ENCODE measurements at places on chromosomes 1 and 21.

- DNase-seq = no peak
Measured at GRCh38 chr1:204751883-204752687, 66.5 kb upstream of the LRRN2 start.

DNA sequence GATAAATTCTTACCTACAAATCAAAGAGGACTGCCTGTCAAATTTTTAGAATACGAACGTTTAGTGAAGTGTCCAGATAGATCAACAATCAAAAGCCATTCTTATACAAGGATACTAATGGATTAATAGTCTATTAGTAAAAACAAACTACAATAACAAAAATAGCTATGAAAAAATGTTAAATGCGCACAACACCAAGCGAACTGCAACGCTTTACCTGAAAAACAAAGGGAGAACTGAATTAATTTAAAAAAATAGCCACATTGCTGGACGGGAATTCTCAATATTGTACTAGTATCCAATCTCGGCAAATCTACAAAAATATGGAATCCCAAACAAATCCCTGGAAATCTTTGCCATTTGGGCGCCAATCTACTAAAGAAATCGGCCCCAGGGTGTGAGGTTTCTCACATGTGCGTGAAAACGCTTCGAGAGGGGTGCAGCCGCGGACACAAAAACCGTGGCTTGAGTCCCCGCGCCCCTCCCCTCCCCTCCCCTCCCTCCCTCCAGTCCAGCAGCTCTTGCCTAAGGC is 55.6 kb downstream of the TRAF5 start:
- DNase-seq = no peak

DNA sequence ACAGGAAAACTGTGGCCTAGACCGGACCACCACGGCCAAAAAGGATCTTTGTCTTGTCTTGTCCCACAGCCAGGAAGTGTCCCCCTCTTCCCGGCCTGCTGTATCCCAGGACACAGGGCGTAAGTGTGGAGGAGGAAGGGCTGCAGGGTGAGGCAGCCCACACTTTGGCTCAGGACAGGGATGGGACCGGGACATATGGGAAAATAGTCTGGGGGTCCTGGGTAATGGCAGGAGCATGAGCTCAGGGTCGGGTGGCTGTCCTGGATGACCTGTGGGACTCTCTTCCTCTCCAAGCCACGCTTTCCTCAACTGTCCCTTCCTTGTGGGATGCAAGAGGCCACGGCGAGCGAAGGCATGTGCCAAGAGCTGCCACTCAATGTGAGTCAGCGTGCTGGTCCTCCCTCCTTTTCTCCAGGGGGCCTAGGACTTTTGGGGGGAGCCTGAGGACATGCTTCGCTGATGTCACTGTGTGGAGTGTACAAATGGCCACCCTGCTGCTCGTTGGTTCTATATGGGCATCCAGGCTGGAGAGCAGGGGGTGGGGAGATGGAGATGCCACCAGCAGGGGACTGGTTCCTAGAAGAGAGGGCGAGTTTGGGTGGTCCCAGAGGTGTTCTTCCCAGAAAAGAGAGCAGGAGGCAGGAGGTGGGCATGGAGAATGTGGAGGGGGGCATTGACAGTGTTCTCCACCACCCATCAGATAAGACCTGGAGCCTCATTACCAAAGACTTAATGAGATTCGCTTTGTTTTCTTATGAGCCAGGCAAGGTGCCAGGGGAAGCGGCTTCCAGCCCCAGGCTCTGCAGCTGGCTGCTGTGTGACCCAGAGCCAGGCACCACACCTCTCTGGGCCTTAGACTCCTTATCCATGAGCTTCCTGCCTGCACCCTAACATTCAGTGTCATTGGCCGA is 11.5 kb upstream of the PADI1 start:
- DNase-seq = no peak

DNA sequence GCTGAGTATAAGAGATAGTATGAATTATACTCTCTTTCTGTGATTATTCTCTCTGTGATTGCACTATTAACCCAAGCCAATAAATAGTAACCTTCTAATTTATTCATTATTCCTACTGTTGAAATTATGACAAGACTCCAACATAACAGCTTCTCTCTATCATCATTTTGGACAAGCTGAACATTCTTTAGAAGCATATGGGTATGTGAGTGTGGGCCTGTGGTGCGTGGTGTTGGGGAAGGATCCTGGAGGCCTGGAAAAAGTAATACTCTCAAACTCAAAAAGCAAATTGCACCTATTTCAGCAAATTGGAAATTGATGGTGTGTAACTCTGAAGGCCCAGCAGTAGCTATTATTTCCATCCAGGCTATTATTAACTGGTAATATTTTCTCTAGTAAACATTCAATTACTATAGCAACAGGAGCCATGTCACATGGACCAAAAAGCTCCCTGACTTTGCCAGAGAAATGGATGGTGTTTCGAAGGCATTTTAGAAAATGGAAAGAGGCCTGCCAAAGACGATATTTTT is 502.8 kb downstream of the LTN1 start:
- DNase-seq = no peak

GRCh38 chr1:66207484-66207883 is 326.5 kb upstream of the SGIP1 start:
- DNase-seq = no peak

DNA sequence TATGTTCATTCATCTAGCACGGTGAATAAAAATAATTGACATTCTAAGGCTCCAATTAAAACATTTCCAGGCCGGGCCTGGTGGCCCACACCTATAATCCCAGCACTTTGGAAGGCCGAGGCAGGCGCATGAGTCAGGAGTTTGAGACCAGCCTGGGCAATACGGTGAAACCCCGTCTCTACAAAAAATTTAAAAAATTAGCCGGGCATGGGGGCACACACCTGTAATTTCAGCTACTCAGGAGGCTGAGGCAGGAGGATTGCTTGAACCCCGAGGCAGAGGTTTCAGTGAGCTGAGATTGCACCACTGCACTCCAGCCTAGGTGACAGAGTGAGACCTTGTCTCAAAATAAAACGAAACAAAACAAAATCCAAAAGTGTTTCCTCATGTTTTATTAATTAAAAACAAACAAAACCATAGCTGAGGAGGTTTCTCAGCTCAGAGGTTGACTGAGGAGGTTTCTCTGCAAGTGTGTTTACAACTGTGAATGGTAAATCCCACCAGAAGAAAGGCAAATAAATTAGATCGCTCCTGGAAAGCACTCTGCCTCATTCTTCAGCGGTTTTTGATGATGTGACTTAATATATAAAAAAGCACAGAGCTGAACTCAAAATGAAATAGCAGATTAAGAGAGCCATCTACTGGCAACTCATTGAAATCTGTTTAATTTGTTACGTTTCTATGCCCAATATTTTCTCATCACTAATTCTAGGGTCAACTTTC is 37.7 kb upstream of the ATG4C start:
- DNase-seq = no peak

GRCh38 chr1:6075748-6076147 is 30.1 kb downstream of the KCNAB2 start:
- no peak for DNase-seq

DNA sequence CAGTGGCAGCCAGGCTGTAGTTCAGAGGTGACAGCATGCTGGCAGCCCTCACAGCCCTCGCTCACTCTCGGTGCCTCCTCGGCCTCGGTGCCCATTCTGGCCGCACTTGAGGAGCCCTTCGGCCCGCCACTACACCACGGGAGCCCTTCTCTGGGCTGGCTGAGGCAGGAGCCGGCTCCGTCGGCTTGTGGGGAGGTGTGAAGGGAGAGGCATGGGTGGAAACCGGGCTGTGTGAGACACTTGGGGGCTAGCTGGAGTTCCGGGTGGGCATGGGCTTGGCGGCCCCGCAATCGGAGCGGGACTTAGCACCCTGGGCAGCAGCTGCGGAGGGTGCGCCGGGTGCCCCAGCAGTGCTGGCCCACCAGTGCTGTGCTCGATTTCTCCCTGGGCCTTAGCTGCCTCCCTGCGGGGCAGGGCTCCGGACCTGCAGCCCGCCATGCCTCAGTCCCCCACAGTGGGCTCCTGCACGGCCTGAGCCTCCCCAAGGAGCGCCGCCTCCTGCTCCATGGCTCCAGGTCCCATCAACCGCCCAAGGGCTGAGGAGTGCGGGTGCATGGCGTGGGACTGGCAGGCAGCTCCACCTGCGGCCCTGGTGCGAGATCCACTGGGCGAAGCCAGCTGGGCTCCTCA is 396.8 kb downstream of the FAM72C start:
- DNase-seq = no peak

- no peak for DNase-seq
Measured at GRCh38 chr1:71502006-71502405, 421.2 kb upstream of the ZRANB2 start.

GRCh38 chr1:85289207-85289847 is 12.9 kb upstream of the BCL10 start:
- no peak for DNase-seq

DNA sequence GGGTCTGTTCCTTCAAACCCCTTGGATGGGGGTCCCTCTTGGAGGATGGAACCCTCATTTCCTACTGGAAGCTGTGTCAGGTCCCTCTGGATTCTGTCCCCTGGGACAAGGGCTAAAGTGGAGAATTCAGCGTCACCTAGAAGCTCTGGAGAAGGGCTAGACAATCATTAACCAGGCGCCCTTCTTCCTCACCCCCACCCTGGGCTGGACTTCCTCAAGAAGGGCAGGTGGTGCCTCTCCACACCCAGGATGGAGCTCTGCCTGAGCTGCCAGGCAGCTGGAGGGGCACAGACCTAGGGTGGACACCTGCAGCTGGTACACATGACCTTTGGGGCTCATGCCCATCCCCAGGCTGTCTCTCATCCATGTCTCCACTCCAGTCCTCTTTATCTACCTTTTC is 3.6 kb downstream of the CELF3 start:
- no peak for DNase-seq

- DNase-seq = no peak
Measured at GRCh38 chr1:53326598-53327181, 1.2 kb downstream of the LRP8 start.

- DNase-seq = no peak
Measured at GRCh38 chr1:236148470-236148845, 6.1 kb downstream of the GPR137B start.

DNA sequence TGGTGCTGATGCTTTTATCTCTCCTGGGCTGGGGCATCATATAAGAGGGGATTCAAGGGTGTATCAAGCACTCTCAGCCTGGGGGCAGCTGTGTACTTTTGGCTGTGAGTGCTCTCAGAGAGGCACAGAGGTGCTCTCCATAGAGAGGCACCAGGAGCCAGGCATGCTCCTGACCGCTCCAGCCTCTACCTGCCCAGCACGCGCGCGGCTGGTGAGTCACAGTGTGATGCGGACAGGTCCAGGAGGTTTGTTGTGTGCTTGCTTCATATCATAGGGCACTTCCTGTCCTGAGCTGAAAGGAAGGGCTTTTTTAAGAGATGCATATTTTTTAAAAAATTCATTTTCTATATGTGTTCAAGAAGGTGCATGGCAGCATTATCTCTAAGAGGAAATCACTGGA is 93.6 kb upstream of the BCAR3 start:
- DNase-seq = no peak

DNA sequence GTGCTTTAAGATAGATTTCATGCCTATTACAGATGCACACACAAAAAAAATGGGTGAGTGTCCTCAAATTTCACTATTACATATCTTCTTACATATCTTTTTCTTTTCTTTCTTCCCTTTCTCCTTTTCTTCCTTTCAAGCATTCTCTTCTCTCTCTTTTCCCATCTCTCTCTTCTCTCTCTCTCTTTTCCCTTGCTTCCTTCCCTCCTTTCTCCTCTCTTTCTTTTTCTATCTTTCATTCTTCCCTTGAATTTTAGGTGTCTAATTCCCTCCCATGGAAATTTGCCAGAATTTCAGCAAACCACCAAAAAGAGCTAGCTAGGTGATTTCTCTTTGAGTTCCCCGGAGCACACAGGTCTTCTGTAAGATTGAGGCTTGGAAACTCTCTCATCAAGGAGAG is 395.3 kb upstream of the RUNX1 start:
- no peak for DNase-seq

DNA sequence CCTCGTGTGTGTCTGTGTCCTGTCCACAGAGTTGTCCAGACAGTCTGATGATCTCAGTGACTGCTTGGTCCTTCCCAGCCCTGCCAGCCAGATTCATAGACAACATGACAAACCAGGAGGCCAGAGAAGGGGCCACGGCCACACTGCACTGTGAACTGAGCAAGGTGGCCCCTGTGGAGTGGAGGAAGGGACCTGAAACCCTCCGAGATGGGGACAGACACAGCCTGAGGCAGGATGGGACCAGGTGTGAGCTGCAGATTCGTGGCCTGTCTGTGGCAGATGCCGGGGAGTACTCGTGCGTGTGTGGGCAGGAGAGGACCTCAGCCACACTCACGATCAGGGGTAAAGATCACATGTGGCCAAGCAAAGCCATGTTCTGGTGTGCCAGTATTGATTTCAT is 96.4 kb downstream of the OBSCN start:
- DNase-seq = no peak

- no peak for DNase-seq
Measured at GRCh38 chr1:110548381-110548780, 29.4 kb upstream of the KCNA10 start.

DNA sequence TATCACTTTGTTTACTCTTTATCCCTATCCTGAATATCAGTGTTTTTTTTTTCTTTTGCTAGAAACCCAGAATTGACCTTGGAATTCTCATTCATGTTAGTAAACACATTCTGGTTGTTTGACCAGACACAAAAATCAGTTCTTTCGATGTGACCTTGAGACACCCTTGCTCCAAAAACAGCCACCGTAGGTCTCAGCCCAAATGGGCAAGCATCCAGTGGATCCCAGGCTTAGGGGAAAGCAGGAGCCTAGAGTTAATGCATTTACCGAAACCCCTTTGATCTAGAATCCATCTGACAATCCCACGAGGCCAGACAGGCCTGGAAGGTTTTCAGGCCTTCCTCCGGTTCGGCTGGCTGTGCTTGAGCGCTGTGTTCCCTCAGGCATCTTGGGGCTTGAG is 47.6 kb downstream of the IRF2BP2 start:
- no peak for DNase-seq

GRCh38 chr1:67084765-67085318 is 30.9 kb upstream of the SLC35D1 start:
- DNase-seq = no peak

GRCh38 chr1:225911191-225912130 is 12.6 kb downstream of the PYCR2 start:
- no peak for DNase-seq

DNA sequence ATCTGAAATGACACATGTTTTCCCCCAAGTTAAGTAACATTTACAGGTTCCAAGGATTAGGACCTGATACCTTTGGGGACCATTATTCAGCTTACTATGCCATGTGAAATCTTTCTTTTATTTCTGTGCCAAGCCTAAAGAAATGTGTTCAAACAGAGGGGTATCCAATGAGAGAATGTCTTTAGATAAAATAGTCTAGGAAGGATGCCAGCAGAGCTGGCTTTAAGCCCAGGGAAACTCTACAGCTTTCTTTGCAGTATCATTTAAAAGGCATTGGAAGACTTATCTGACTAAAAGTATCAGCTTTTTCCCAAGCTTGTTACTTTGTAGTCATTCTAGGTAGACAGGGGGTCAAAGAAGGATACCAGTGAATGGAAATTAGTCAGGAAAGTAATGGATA is 860.4 kb downstream of the PLA2G4A start:
- DNase-seq = no peak

- no peak for DNase-seq
Measured at GRCh38 chr1:153779781-153780541, 4.8 kb downstream of the SLC27A3 start.

GRCh38 chr1:101394041-101394440 is 157.2 kb downstream of the S1PR1 start:
- no peak for DNase-seq

GRCh38 chr1:68149907-68150306 is 82.4 kb downstream of the WLS start:
- DNase-seq = no peak

GRCh38 chr1:15592285-15592684 is 7.4 kb upstream of the AGMAT start:
- DNase-seq = no peak

Data from SK-N-MC (cell line).